NCI-H187 (cell line): ENCODE measurements at places on chromosomes 5 and 9.

DNA sequence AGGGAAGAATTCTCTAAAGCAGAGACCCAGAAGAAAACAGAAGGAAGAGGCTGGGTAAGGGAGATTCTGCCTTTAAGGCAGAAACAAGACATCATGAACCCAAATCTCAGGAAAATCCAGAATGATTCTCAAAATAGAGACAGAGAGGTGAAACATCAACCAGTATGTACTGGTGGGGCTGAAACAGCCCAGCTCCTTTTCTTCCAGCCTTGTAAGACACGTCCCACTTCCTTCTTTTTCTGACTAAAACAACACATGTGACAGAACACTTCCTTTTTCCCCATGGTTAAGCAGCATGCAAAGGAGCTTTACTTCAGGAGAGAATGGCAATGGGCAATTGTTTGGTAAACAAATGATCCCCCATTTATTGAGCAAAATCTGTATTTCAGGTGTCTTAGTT, 230.8 kb upstream of the NR4A3 start:
- DNase-seq = no peak

DNA sequence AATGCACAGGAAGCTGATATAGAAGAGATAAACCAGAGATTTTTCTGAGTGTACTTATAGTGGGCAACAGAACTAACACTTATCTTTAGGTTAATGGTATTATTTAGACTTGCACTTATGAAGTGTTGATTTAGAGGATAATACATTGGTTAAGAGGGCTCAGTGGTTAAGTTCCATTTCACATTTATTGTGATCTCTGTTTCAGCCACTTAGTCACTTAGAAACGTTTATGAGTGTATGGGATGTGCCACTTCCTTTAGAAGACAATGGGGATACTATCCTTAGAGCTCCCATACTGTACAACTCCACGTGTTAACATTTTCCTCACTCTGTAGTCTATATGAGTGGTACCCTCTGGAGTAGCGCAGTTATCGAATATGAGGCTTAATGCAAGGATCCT, 57.5 kb downstream of the PIP5K1B start:
- DNase-seq = no peak

DNA sequence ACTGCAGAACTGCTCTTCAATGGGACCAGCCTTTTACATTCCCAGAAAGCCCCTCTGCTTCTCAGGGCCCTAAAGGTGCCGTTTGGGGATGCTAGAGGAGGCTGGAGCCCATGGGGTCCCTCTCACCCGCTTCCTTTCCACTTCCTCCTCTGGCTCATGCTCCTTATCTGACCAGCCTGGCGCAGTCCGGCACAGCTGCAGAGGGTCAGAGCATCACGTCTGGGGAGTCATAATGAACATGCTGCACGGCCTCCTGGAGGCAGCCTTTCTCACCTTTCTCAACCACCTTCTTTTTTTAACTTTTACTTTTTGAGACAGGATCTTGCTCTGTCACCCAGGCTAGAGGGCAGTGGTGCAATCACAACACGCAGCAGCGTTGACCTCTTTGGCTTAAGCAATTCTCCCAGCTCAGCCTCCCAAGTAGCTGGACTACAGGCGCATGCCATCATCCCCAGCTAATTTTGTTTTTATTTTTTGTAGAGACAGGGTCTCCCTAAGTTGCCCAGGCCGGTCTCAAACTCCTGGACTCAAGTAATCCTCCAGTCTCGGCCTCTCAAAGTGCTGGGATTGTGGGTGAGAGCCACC, 15.1 kb upstream of the TCF7 start:
- DNase-seq = no peak

DNA sequence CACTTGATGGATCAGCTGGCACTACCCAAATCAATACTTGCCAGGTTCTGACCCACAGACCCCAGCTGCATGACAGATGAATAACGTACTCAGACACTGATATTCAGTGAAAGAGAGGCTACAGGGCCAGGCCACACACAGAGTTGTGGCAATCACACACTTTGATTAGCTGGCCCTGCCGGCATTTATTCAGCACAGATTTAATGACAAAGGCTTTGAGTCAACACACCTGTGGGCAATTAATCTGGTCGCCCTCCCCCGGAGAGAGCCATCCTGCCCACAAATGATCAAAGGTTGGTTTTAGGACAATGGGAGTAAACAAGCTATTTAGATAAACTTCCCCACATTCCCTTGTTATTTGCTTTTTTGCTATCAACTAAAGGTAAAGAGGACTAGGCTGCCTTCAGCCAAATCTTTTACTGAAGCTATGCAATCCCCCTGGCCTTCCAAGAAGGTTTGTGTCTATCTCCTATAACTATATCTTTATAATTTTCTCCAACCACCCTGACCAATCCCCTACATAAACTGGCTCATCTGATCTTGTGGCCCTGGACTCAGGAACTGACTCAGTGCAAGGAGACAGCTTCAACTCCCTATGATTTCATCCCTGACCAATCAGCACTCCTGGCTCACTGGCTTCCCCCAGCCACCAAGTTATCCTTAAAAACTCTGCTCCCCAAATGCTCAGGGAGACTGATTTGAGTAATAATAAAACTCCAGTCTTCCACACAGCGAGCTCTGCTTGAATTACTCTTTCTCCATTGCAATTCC, 12.7 kb upstream of the TRIM32 start:
- no peak for DNase-seq

DNA sequence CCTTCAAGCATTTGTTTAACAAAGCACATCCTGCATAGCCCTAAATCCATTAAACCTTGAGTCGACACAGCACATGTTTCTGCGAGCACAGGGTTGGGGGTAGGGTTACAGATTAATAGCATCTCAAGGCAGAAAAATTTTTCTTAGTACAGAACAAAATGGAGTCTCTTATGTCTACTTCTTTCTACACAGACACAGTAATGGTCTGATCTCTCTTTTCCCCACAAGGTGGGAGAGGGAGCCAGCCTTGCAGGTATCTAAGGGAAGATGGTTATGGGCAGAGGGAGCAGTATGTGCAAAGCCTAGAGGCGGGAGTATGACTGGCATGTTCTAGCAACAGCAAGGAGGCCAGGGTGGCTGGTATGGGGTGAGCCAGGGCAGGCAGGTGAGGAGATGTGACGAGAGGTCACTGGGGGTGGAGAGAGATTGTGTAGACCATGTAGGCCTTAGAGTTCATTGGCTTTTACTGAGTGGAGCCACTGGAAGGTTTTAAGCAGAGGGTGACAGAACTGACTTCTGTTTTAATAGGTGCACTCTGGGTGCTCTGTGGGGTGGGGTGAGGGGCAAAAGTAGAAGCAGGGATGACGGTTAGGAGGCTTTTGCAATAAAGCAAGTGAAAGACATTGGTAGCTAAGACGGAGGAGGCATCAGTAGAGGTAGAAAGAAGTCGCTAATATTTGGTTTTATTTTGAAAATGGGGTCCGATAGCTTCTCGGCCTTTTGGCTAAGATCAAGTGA, 5.1 kb upstream of the RPS14 start:
- DNase-seq = no peak

GRCh38 chr5:141172381-141173204, at the start of gene PCDHB7:
TSS of gene PCDHB7 (plus strand) at chr5:141172644. CDS start at chr5:141172836, 192 bp downstream.
- DNase-seq = no peak

- no peak for DNase-seq
These were observed 56.7 kb downstream of the MAMDC2 start for GRCh38 chr9:70100362-70100761.

- no peak for DNase-seq
These were observed 59.1 kb downstream of the ATP10B start for GRCh38 chr5:160792732-160793529.

DNA sequence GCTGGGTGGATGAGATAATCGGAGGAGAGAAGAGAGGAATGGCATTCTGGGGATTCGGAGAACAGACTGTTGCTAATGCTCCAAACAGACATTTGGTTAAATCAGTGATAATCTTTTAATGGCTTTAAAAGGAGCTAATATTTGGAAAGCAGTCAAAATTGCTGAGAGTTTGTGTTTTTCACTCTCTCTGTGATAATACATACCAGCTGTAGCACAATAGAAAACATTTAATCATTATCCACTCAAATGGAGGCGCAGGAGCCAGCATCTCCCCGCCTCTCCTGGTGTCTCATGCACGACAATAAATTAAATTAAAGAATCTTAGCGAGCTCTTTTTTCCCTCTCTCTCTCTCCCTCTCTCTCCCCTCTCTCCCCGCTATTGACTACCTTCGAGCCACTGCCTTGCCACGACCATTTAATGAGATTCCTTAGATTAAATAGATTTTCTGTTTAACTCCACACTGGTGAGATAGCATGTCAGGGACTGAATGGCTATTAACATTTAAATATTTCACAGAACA, 268.6 kb upstream of the MVB12B start:
- no peak for DNase-seq

DNA sequence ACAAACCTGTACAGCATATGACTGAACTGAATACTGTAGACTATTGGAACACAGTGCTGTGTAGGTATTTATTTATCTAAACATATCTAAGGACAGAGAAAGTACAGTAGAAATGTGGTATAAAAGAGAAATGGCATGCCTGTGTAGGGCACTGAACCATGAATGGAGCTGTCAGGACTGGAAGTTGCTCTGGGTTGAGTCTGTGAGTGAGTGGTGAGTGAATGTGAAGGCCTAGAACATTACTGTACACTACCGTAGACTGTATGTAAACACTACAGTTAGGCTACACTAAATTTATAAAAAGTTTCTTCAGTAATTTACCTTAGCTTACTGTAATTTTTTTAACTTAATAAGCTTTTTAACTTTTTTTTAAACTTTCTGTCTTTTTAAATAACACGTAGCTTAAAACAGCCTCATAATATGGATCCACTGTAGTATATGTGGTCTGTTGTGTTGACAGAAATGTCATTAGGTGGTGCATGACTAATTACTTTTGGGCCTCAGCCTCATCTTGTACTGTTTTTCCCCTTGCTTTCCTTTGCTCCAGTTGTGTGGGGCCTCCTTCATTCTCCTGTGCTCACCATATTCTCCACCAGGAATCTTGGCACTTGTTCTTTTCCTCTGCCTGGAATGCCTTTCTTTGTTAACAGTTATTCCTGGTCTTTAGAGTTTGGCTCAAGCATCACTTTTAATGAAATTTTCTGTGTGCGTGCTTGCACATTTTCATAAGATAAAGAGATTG, 8.8 kb downstream of the SPIN1 start:
- no peak for DNase-seq

GRCh38 chr5:137250421-137250820, 248.7 kb downstream of the SPOCK1 start:
- DNase-seq = no peak

DNA sequence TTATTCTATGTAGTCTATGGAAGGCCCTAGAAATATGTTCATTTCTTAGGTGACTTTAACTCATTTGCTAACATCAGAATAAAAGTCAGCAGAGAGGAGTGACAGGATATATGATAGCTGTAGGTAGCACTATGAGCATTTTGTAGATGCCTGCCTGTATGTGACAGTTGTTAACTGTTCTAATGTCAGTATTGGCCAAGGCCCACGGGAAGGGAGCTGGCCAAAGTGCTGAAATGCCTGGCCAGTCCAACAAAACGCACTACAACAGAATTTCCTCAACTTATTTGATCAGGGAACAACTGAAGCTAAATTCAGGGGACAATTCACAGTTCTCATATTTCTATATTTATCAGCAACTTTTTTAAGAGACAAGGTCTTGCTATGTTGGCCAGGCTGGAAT, 20.8 kb downstream of the SV2C start:
- no peak for DNase-seq
